SHP77 (cell line): ENCODE measurements at places on chromosomes 4 and X.
A peak's percentile ranks its signal among the peaks of the same experiment; 100 is the strongest.

DNA sequence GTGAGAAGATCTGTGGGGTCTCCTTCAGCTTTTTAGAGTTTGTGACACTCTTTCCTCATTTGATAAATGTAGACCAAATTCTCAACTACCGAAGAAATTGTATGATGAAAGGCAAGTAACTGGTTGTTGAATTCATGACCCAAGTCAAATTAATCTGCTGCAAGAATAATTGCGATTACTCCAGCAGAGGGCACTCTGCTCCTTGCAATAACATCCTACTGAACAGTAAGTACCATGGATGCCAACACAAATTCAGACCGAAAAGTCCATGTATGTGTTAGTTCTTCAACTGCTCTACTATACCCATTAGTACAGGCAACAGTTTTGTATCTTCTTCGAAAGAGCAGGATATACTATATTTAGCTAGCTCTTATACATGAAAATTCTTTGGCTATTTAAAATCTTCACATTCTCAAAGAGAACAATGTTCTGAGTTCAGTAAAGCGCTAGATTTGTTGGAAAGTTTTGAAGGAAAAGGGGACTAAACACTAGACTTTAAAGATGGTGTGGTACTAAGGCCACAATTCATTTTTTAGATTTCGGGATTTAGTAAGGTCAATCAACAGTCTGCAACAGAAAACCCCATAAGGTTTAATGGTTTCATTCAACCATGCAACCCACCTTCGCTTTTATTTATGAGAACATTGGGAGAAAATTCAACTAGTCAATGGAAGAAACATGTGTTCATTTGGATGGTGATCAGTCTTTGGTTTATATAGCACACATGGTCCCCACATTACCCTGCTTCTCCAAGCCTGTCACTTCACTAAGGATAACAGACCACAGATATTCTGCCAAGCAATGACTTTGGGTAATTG is 105.4 kb upstream of the TBC1D9 start:
- DNase-seq, result no peak

- DNase-seq, result no peak
Measured at GRCh38 chr4:2662598-2662997, 93.5 kb downstream of the TNIP2 start.

- DNase-seq, result no peak
Measured at GRCh38 chrX:103918571-103919269, 43.7 kb upstream of the TMSB15B start.

DNA sequence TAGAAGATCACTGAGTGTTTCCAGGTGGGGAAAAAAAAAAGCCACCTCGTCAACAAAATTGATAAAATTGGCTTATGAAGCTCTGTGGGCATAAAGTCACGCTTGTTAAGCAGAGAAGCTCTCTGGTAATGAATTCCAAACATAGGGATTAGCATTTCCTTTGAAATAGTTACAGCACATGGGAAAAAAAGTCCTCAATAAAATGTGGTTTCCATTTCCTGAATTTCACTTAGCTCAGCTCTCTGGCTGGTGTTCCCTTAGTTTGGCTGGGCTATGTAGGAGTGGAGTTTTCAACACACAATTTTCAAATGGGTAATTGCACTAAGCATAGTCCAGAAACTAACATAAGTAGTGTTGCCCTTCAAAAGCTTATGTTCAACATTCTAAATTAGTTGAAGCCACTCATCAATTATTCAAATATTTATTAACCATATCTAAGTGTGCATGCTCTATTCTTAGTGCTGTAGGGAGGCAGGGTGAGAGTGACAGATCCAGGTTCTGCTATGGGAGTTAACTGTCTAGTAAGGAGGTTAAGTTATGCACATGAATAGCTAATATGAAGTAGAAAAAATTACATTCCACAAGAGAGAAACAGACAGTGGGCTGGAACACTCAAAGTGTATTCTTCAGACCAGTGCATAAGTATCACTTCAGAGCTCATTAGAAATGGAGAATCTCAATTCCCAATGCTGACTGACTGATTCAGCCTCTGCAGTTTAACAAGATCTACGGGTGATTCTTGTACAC is 445.7 kb downstream of the SMARCA1 start:
- DNase-seq, result no peak

- no peak for DNase-seq
Measured at GRCh38 chr4:53541577-53542206, 49.6 kb downstream of the LNX1 start.

GRCh38 chr4:173661001-173661400 is 131.0 kb upstream of the HAND2 start:
- DNase-seq, result no peak

DNA sequence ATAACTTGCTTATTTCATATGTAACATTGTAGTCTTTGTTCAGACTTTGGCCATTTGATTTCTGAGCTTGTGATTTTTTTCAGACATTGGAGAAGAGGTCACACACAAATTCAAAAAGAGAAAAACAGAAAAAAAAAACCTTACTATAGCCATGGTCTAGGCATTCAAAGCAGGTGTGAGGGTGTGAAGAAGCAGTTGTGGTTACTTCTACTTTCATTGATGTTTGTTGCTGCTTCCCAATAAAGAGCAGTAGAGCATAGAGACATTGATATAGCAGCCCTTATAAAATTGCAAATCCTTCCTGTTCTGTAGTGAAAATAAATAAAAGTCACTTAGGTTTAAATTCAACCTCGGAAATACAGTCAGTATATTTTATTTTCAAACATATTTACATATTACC is 671.6 kb downstream of the GRXCR1 start:
- DNase-seq, result no peak

DNA sequence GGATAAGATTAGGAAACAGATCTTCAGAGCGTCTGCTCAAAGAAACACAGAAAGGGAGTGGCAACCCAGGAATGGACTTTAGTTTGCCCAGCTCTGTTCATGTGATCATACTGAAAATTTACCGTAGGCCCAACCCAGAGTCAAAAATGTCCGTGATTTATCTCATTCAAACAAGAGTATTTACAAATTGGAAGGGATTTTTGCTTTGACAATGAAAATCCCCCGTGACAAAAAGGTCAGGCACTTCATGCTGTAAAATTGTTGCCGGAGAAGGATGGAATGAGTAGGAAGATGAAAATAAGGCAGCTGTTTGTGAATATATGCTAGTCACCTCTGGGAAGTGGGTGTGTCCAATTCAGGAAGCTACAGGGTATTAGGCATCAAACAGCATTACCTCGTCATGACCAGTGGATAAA is 1.2 kb downstream of the SULT1B1 start:
- DNase-seq, result no peak

DNA sequence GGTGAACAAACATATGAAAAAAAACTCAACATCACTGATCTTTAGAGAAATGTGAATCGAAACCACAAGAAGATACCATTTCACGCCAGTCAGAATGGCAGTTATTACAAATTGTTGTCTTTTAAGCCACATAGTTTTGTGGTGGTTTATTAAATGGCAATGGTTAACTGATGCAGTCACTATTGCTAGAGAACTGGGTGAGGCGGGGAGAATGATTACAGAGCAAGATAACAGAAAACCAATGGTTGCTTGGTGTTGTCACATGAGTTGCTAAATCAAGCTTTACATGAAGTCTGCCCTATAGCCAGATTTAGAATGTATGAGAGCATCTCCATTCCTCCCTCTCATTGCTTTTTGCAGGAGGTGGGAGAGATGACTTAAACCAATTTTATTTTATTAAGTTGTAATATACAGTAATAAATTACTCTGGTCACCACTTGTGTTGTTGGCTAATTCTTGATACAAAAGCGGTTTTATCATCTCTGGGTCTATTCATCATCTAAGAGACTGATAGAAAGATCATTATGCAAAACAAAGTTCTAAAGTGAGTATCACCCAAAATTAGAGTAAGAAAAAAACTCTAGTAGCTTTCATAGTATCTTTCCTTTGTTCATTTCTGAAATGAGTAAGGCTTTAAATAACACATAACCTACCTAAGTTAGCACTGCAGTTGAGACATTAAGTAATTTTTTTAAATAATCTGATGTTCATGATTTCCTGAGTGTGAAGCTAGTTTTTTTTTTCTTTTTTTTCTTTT is 859.5 kb downstream of the STIM2 start:
- DNase-seq, result no peak

DNA sequence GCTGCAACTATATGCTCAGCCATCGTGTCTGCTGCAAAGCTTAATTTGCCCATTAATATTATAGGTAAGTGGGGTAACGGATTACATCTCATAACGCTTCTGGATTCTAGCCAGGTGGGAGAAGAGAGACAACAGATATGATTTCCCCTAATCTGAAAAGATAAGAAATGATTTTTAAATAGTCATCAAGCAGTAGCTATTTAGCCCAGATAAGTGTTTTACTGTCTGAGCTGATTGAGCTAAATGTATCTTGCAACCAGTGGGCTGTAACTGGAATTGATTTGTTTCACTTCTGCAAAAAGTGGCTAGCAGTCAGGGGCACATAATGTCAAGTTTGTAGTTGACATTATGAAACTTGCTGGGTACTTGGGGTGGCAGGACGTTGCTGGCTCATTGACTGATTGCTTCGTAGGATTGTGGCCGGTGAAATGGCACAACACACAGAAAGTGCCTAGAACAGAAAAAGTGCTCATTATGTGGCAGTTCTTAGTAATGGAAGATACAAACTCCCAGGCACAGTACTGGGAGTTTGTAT is 18.5 kb downstream of the LAP3 start:
- no peak for DNase-seq

- no peak for DNase-seq
Measured at GRCh38 chr4:152304220-152304619, 231.7 kb downstream of the FBXW7 start.

DNA sequence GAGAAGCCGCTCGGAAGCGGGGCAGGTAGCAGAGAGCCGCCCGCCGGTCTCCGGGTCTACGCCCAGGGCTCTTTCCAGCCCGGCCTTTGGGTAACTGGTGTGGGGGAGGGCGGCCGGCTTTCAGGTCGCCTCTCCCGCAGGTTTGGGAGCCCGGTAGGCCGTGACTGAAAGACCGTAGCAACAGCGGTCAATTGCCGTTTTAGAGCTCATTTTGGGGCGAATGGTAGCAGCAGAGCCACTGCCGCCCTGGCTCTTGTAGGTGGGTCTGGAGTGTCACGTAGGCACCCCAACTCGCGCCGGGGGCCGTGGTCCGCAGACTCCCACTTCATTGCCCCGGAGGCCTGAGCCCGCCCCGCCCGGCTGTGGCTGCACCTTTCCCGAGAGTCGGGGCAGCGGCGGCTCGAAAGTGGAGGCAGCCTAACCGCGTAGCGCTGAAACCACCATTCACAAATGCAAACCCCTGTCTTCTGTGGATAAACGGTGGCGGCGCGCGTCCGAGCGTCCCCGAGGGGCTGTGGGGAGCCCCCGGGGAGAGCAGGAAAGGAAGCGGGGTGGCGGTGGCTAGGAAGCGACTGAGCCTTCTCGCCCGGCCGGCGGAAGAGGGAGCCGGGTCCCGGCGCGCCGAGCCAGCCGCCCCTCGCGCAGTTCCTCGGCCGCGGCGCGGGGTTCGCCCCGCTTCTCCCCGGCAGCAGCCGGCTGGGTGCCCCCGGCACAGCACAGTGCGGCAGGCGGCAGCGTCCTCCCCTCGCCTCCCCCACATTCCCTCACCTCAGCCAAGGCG is 2185.1 kb upstream of the TENM3 start:
- DNase-seq, result no peak

DNA sequence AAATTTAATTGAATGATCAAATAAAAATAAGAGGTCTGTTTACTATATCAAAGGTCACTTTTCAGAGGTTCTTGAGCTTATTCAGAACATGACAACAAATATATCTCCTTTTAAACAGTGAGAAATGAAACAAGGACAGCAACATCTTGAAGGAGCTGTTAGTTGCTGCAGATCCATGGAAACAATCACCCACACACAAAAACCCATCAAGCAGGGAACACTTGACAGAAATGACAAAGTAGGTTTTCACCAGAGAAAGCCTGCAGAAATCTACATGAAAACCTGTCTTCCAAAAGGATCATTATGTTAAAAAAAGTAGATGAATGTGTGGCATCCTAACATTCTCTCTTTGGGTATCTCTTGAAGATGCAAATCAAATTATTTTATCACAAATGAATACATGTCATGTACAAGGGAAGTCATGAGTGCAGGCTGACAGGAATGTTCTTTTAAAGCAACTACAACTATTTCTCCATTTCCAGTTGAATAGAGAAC is 203.0 kb downstream of the GRIA2 start:
- DNase-seq, result no peak

- DNase-seq, result peak; percentile 97
Measured at GRCh38 chr4:75514131-75514948, at the start of the genes RCHY1 and THAP6. TSS of gene RCHY1 (minus strand) at chr4:75514403. CDS start at chr4:75514286, 117 bp downstream. TSS of gene THAP6 (plus strand) at chr4:75514473. CDS start at chr4:75515453, 980 bp downstream.

- no peak for DNase-seq
Measured at GRCh38 chrX:63959975-63960374, 175.0 kb upstream of the ARHGEF9 start.

DNA sequence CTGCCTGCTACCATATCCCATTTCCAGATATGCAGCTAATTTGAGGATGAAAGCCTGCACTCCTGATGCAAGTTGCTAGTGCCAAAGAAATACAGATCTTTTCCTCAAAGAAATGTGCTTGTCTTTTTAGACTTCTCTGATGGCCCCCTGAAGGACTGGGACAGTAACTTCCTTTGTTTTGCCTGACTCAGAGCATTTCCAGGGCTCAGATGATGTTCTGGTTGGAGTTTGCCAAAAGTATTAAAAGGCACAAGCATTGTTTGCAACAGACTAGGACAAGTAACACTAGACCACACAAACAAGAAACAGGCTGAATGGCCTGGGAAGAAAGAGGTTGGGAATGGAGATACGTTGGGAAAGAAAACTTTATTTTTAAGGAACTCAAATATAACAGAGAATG is 175.2 kb downstream of the IL13RA2 start:
- no peak for DNase-seq

DNA sequence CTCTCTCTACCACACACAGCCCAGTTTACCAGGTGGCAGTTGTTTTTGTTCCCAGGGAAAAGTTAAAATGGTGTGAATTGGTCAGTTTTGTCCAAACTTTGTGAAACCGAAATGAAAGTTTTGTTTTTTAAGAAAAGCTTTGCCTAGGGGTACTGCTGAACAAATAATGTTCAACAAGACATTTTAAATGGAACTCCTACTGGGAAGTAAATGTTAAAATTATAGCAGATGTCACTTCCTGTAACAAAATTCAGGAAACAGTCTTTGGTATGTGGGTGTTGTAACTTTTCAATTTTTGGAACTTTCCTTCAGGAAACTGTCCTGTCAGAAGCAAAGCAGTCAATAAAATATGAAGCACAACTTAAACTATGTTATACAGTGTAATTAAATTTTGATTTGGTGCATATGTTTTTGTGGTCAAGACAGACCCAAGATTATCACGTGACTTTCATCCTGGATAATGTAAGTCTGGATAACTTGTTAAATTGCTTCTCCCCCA is 79.5 kb downstream of the AFF1 start:
- DNase-seq, result no peak

GRCh38 chr4:133982533-133983224 is 218.9 kb downstream of the PABPC4L start:
- DNase-seq, result no peak

GRCh38 chr4:150211016-150211415 is 132.8 kb downstream of the DCLK2 start:
- DNase-seq, result no peak

GRCh38 chr4:16224264-16225166 is 1.8 kb downstream of the TAPT1 start:
- no peak for DNase-seq

GRCh38 chrX:19091596-19091995 is 30.7 kb downstream of the ADGRG2 start:
- no peak for DNase-seq

- DNase-seq, result no peak
Measured at GRCh38 chr4:14767142-14767541, 235.1 kb upstream of the CPEB2 start.

- no peak for DNase-seq
Measured at GRCh38 chr4:177574446-177574845, 132.2 kb upstream of the AGA start.

GRCh38 chr4:86013621-86014020 is 346.2 kb downstream of the MAPK10 start:
- DNase-seq, result no peak

GRCh38 chrX:151396042-151396824 is 773 bp upstream of the VMA21 start:
- peak; percentile 41 for DNase-seq
